ENCODE measurements at places on chromosomes 6 and 20. TPM values are rescaled to one million over a fixed set of nuclear protein-coding genes. Genes with fewer than 3 reads are reported as not detected.

SGK2 gene
- 45.5 TPM for total RNA-seq

TFAP2B gene
- not detected for total RNA-seq

TMC2 gene
- not detected for total RNA-seq

KHDC1 gene
- 0.14 TPM for total RNA-seq

ASIP gene
- total RNA-seq = not detected

ENPP4 gene
- total RNA-seq = 2.3 TPM

GTSF1L gene
- not detected for total RNA-seq

CDH26 gene
- 0.44 TPM for total RNA-seq

MTFR2 gene
- total RNA-seq = 14.2 TPM

SAMD10 gene
- total RNA-seq = 1.2 TPM

SNPH gene
- 11.1 TPM for total RNA-seq

COL9A3 gene
- total RNA-seq = not detected

CLVS2 gene
- total RNA-seq = not detected

KCNQ5 gene
- 0.27 TPM for total RNA-seq

EMILIN3 gene
- total RNA-seq = not detected
